H4 (cell line): ENCODE measurements at places on chromosomes 1 and 21.

- DNase-seq, result no peak
These were observed 57.6 kb downstream of the ZNHIT6 start for GRCh38 chr1:85650645-85651044.

DNA sequence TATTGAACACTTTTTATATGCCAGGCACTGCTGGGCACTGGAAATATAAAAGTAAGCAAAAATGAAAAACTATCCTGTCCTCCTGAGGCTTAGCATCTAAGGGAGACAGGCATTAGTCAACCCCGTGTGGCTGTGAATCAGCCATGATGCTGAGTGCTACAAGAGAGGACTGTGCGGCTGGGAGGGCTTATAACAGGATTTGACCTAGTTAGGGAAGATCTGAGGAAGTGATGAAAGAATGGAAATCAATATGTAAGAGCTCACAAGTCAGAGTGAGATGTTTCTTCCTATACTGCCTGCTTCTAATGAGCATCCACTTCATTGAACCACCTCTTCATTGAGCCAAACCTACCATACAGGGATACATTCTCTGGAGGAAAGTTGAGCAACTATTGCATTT is 15.1 kb downstream of the TRIM45 start:
- DNase-seq, result no peak

- DNase-seq, result peak; percentile 53
These were observed 36.0 kb downstream of the F5 start for GRCh38 chr1:169550294-169550693.

DNA sequence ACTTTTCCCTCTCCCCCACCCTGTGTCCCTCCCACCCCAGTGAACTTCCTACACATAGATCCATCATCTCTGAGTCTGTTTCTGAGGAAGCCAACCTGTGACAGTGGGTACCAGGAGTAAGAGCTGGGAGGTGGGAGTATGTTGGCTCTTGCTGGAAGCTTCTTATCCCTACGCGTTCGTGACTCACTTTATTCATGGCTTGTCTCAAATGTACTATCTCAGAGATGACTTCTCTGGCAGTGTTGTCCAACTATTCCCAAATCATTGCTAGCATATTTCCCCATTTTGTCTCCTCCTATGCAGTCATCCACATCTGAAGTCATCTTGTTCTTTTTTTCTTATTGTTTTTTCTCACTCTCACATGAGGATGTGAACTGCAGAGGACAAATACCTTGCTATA is 88.0 kb downstream of the HIVEP3 start:
- no peak for DNase-seq

DNA sequence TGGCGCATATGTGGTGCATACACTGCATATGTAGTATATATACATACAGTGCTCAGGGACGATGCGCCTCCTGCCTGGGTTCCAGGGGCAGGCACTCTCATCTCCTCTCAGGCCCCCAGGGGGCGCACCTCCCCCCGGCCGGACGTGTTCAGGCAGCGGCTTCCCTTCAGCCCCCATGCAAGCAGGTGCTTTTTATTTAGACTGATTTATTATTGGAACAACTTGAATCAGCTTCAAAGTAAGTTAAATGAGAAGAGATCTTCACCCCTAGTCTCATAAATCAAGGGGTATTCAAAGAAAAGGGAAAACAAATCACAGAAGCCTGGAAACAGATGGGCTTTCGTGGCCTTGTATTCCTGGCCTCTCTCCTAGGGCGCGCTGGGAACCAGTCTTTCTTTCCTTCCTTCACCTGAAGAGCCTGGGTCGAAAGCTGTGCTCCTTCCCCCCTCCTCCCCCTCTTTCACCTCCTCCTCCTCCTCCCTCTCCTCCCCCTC is 64.6 kb downstream of the UBIAD1 start:
- DNase-seq, result no peak

DNA sequence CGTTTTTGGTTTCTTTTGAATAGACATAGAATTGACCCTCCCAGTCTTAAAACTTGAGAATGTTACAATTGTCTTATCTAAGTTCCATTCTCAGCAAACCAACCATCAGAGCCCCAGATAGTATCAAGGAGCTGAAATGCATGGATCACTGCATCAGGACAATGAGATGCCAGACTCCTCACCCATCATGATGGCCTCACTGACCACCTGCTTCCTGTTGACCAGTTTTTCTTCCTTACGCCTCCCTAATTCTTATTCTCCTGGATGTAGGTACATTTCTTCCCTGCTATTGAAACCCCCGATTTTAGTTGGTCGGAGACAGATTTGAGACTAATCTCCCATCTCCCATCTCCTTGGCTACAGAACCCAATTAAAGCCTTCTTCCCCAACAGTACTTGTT is 17.7 kb downstream of the MATN1 start:
- DNase-seq, result no peak

DNA sequence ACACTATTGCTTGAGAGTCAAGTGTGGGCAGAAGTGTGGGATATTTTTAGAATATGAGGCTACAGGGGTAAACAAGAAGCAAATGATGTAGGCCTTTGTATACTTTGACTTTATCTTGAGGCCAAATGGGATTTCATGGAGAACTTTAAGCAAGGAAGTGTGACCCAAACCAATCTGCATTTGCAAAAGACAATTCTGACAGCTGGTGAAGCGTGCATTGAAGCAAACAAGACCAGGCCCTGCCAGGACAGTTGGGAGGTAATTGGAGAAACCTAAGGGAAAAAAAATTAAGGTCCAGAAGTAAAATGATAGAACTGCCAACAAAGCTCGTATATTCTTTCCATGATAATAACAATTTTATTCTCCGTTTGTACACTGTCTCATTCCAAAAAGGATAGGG is 168.3 kb downstream of the TM2D1 start:
- no peak for DNase-seq

DNA sequence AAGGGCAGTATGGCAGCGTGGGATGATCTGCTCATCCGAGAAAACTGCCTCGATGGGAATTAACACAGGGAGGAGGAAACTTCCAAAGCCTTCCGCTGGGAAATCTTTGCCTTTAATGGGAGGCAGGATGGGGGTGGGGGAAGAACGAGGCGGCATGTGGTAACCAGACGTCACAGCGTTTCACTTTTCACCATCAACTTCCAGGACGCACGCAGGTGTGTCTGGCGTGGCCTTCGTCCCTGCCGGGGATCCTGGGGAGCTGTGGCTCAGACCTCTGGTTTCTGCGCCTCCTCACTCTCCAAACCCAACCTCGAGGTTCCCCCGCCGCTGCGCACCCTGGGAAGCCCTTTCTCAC is 282 bp downstream of the RSPH1 start:
- no peak for DNase-seq

- DNase-seq, result no peak
These were observed 15.4 kb downstream of the PKP1 start for GRCh38 chr1:201298396-201299381.

DNA sequence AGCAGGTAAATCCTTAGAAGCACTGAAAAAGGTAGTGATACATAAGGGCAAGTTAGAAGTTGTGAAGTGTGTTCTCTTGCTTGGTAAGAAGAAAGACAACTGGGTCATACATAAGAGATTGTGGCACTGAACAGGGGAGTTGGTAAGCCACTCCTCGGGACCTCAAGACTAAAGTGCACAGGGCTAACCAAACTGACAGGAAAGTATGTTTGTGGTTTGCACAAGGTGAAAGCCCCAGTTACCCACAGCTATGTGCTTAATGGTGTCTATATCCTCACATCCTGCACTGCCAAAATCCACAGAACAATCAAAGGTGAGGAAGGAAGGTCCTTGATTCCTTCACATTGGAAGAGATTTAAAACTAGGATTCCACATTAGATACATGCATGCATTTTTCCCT is 276.5 kb downstream of the DNM3 start:
- DNase-seq, result no peak

GRCh38 chr21:33039536-33039935 is 13.8 kb downstream of the OLIG2 start:
- DNase-seq, result no peak

- DNase-seq, result no peak
These were observed 125.1 kb upstream of the KCND3 start for GRCh38 chr1:112114540-112114939.

GRCh38 chr21:22250355-22250754 is 1252.1 kb downstream of the NCAM2 start:
- no peak for DNase-seq

GRCh38 chr1:228998179-228998578 is 262.9 kb downstream of the RHOU start:
- no peak for DNase-seq

DNA sequence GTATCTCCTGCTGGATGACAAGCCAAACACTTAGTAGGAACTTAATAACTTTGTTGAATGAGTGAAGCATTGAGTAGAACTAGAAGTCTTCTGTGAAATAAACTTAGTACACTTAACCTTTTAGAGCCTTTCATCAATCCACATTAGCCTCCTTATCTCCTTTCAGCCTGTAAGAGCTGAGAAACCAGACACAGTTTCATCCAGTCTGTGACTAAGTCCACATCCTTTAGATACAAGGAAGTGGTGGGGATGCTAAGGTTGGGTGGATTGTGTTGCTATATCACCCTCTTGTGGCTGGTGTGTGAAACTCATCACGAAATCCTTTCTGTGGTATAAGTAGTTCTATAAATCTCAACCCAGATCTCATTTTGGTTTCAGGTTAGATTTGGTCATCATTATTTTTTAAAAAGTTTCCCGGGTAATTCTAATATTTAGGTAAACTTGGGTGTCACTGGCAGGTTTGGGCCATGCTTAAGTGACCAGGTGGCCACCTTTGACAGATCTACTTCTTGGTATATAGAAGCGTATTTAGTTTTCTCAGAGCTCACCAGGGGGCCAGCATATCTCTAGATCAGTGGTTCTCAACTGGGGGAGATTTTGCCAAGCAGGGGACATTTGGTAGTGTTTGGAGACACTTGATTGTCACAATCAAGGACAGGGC is 27.8 kb upstream of the CD84 start:
- peak; percentile 75 for DNase-seq

GRCh38 chr1:203038891-203039608 is 12.8 kb downstream of the PPFIA4 start:
- peak; percentile 63 for DNase-seq

- no peak for DNase-seq
These were observed 53.8 kb downstream of the PLPP3 start for GRCh38 chr1:56525489-56526041.

DNA sequence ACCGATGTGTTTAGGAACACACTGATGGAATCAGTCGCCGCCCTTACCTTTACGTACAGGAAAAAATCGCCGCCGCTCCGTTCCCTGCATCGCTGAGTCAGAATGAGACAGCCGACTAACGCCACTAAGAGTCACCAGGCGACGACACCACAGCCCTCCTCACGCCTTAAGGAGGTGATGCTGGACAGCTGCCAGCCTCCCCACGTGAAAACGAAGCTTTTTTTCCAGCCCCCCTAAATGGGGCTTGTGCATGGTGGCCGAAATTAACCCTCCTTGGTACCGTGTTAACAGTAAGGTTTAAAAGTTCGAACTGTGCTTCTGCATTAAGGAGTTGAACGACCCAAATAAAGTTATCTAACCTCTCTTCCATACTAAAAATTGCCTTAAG is 511 bp downstream of the DNTTIP2 start:
- peak; percentile 22 for DNase-seq

DNA sequence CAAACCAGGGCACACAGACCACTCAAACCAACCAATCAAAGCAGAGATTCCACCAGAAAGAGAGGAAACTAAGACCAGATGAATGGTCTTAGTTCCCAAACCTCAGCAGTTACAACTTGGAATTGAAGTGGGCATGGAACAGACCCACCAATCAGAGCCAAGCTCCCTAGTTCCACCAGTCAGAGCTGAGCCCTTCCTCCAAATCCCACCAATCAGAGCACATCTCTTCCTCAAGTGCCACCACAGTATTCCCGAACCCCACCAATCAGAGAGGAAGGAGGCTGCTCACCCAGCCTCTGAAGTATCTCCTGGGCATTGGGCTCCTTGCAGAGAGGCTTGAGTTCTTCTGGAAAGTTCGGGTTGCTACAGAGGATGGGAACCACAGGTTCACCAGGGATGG is 1.4 kb downstream of the GUCA2A start:
- no peak for DNase-seq

GRCh38 chr1:207444514-207445217 is 9.5 kb upstream of the CR2 start:
- DNase-seq, result no peak

- no peak for DNase-seq
These were observed 390.4 kb downstream of the PTPRU start for GRCh38 chr1:29626726-29627125.

DNA sequence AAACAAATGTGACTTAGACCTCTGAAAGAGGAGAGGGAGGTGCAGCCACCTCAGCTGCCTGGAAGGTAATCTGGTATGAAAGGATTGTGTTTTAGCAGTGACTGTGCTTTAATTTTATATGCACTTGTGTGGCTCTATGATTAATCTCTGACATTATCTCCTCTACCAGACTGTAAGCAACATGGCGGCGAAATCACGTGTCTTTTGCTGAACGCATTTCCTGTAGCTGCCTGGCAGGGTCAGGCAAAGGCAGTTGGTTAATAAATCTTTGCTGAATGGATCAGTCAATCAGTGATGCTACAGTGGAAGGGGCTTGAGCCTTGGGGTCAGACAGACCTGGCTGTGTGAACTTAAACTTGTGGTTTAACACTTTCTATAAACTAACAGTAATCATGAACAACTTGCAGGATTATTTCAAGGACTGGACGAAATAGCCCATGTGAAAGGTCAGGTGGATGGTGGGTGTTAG is 96.9 kb downstream of the ADSS2 start:
- no peak for DNase-seq

DNA sequence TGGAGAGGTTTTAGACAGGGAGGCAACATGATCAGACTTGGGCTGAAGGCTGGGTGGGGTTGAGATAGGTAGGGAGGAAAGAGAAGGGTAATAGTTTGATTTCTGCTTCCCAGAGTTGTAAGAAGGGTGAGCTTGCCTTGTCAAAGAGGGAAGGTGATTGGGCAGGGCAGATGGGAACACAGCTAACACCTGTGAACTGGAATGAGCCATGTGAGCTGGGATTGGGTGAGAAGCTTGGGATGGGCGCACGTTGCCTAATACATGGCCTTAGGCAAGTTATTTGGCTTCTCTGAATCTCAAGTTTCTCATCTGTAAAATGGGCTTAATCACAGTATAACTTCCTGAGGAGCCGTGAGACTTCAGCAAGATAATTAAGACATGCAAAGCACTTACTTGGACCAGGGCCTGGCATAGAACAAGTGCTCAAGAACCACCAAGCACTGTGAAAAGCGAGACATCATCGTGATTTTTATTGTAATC is 33.8 kb upstream of the ID3 start:
- DNase-seq, result no peak

- DNase-seq, result no peak
These were observed 22.3 kb upstream of the AGPAT3 start for GRCh38 chr21:43842742-43843141.
